Activated CD8-positive, alpha-beta memory T cell treated with anti-CD3 and anti-CD28 coated beads, Interleukin-2, amount 50 U/mL, for 48 hours (primary cell): ENCODE measurements at places on chromosomes 5 and 9.

GRCh38 chr9:129434187-129434586 lies 186.7 kb downstream of the C9orf50 start:
- DNase-seq, result no peak

DNA sequence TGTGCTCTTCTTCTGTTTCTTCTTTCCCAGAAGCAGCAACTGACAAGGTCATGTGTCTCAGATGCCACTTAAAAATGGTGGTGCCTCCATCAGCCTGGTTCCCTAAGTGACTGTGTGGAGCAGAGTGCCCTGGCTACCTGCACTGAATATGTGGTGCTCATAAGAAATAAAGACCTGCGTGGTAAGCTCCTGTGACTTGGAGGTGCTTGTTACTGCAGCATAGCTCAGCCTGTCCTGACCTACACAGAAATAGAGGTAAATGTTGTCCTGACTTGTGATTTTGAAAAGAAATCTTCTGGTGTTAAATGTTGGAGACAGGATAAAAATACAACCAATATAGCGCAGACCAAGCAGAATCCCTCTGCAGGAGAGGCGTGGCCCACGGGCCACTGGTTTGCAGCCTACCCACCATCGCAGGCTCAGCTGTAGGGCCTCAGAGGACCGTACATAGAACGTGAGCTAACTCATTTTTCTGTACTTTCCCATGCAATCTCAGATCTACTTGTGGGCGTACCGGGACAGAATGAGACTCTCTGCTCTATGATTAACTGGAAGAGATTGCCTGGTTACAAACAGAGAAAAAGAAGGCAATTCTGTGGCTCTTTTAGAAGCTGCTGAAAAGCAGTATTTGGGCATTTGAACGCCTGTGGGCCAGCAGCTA lies 79.4 kb upstream of the UNC5A start:
- no peak for DNase-seq

DNA sequence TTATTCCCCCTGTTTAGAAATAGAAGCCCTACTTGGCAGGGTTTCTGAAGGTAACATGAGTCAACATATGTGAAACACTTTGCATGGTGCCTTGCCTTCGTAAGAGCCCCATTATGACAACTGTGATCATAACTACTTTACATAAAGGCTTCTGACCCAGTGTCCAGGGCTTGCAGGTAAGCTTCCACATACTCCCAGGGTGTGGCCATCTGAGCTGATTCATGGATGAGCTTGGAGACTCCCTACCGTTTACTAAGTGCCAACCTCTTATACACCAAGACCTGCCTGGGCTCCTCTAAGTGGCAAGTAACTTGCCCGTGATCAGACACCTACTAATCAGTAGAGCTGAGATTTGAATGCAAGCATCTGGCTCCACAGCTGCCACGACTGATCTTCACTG lies 62.8 kb upstream of the C5orf58 start:
- no peak for DNase-seq

GRCh38 chr5:139668064-139668880 lies 20.1 kb downstream of the CXXC5 start:
- DNase-seq, result peak; percentile 69

- DNase-seq, result no peak
Measured at GRCh38 chr9:4148231-4148561, 151.7 kb downstream of the GLIS3 start.

DNA sequence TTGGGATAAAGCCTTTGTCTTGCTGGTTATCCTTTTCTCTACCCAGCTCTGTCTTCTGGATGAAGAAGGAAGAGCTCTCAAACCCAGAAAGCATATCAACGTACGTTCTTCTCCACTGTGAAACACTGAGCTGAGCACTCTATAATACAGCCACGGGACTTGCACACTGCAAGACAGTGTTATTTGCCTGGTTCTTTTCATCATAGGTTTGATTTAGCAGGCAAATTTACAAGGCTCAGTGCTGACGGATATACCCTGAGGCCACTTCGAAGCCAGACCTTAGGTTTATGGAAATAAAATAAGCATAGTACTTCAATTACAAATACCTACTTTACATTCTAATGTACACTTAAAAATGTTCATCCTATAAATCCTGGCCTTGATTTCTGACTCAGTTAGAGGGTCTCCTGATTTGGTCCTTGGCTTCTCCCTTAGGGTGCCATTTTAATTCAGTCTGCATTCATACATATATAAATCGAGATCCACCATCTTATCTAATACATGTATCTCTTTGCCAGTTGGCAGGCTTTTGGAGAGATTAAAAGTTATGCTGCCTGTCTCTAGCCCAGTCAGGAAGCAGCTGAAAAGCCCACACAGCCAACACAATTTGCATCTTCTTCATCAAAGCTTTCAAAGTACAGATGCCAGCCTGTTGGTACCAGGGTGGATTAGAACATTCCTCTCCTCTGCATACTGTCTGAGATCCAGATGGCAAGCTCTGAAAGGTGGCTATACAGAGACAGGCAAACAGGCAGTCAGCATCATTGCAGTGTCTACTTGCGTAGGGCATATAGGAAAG lies 194.4 kb downstream of the DEPDC1B start:
- DNase-seq, result no peak

- peak; percentile 76 for DNase-seq
Measured at GRCh38 chr5:343461-344401, 22.2 kb downstream of the AHRR start.

GRCh38 chr5:98770911-98771322 lies 2.5 kb upstream of the RGMB start:
- DNase-seq, result no peak

DNA sequence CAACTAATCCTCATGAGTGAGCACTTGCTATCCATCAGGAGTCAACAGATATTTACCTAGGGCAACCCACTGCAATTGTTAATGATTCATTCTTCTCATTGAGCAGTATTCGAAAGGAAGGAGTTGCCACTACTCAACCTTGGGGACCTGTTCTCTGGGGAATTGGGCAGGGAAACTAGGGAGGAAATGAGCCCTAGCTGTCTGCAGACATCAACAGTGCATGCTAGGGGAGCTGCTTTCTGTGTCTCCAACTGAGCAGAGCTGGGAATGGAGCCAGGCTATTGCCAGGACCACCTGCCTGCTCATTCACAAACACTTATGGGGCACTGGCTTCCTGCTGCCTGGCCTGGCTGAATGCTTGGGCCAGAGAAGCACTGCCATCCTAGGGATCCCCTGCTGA lies 183.4 kb downstream of the TMEM38B start:
- DNase-seq, result no peak

DNA sequence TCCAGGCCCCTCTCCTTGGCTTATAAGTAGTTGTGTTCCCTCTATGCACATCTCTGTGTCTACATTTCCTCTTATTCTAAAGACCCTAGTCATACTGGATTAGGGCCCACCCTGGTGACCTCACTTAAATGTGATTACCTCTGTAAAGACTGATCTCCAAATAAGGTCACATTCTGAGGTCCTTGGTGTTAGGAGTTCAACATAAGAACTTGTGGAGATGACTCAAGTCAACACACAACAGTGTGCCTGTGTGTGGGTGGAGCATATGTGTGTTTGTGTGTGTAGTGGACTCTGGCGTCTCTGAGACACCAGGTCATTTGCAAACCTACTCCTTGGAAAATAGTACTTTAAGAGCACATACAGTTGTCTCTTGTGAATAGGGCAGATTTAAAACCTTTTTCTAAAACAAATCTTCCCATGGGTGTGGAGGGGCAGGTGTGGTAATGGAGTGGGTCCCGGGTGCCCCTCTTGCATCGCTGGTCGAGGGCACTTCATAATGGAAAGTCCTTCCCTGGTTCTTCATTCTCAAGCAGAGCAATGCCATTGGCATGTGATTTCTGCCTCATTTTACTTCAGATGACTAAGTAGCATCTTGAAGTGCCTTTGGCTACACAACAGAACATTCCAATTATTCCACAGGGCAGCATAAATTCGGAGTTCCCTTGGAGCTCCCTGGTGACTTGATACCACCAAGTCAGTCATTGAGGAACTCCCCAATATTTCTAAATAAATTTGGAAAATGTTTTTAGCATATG lies 84.4 kb downstream of the C9orf152 start:
- no peak for DNase-seq

GRCh38 chr5:142654578-142655058 lies 31.3 kb downstream of the FGF1 start:
- DNase-seq, result no peak

GRCh38 chr5:171201310-171201709 lies 107.7 kb upstream of the TLX3 start:
- DNase-seq, result no peak

- no peak for DNase-seq
Measured at GRCh38 chr5:16916262-16916878, 19.7 kb downstream of the MYO10 start.

GRCh38 chr9:95349091-95350038 lies 31.9 kb upstream of the FANCC start:
- peak; percentile 52 for DNase-seq

GRCh38 chr5:67100301-67100700 lies 96.3 kb downstream of the CD180 start:
- DNase-seq, result peak; percentile 65

DNA sequence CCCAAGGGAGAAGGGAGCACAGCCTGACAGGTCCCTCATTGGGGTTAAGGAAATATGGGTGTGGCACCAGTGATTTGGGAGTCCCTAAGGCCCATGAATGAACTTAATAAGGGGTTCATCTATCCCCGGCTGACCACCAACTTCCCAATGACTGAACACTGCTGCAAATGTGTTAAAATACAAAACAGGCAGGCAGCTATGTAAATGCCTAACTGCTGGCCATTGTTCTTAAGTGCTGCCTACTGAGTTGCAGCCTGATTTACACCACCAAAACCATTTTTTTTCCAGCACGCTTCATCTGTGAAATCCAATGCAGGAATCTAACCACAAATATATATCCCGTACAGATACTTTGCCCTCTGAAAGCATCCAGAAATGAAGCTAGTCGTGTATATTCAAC lies 478.5 kb downstream of the PTPRD start:
- DNase-seq, result no peak

GRCh38 chr5:149913436-149914419 lies 30.9 kb downstream of the PDE6A start:
- no peak for DNase-seq

DNA sequence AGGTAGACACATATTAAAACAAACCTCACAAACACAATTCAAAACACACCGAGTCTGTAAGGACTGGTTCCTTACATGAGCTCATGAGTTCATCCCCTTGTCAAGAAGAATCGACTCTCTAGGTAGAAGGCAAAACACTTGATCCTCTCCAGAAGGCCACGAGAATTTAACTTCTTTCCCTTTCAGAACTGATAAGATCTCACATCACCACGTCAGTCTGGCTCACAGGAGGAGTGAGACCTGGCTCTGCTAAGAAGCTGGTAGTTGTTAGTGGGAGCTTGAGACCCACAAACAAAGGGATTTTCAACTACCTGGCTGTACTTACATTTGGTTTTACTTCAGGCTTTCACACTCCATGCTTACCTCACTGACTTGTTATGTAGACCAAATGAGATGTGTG lies 459.2 kb downstream of the ARHGEF28 start:
- no peak for DNase-seq

GRCh38 chr5:179217956-179218942 lies 127.0 kb downstream of the ADAMTS2 start:
- DNase-seq, result no peak

DNA sequence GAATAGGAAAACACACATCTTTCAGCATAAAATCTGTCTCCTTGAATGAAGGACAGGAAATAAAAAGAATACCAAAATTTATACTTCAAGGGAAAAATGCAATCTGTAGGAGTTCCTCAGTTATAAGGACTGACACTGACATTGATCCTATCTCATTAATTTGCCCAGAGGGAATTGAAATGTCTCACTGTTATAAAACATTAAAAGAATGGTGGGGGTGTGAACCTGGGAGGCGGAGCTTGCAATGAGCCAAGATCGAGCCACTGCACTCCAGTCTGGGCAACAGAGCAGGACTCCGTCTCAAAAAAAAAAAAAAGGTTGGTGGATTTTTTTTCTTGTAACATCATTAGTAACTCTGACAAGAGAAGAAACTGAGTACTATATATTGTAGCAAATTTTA lies 60.8 kb downstream of the TTLL11 start:
- no peak for DNase-seq
